ENCODE measurements at places on chromosomes 1 and 21.
A peak's percentile ranks its signal among the peaks of the same experiment; 100 is the strongest.

DNA sequence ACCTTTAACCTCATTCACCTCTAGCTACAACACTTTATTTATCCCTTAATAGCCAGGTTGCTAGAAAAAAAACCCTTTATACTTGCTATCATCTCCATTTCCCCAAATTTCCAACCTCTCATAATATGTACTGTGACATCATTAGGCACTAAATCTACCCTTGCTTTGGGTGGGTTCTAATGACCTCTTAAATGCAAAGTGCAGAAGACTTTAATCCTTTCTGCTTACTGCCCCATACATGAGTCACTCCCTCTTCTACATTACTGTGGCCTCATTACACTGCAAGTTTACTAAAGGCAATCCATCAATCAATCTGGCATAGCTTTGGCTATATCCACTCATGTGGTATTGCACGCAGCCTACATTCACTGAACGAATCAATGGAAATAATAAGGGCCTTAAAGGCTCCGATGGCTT is 353.3 kb downstream of the SMYD3 start:
- DNase-seq, result no peak

DNA sequence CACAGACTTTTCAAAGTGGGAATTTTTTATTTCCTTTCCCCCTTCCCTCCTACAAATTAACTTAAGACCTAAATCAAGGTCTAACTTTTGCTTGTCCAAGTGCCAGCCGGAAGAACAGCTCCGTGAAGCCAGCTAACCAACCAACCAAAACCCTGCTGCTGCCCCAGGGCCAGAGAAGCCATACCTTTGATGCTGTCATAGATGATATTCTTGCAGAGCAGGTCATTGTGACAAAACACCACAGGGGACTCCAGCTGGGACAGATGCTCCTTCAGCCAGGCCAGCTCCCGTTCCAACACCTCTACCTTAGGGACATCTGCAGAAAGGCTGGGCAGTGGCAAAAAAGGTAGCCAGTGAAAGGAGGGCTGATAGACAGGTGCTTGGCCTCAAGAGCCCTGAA is 10.7 kb downstream of the ETNK2 start:
- DNase-seq, result no peak

GRCh38 chr1:155499953-155500639 is 62.5 kb downstream of the ASH1L start:
- peak; percentile 50 for DNase-seq

GRCh38 chr21:30232011-30232410 is 16.1 kb upstream of the CLDN8 start:
- no peak for DNase-seq

DNA sequence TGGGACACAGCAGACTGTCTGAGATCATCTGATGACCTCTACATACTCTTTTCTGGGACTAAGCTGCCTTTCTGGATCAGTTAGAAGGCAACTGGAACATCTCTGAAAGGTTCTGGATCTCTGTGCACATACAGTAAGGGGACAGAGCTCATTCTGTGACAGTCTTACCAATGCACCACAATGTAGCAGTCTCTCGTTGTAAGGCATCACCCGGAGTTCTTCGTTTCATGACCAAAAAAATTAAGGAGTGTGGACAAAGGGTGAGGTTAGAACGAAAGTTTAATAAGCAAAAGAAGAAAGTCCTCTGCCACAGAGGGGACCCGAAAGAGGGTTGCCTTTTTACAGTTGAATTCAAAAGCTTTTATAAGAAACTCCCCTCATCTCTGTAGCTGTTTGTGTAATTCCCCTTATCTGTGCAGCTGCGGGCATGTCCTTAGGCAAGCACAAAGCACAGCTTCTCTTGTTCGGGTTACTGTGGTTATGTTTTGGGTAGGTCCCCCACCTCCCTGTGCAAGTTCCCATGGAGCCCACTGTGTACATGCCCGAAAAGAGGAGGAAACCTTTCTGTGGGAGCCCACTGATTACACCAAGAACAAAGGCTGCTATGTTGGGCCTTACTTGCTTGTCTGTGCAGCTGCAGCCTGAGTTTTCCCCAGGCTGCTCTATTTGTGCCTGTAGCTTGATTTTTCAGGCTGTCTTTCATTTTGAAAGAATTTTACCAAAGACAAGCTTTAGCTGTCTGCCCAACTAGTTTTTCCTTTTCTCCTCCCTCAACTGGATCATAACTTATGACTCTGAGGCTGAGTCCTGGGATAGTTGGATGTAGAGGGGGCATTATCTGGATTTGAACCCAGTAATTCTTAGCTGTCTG is 53.1 kb upstream of the CACNA1E start:
- DNase-seq, result no peak

DNA sequence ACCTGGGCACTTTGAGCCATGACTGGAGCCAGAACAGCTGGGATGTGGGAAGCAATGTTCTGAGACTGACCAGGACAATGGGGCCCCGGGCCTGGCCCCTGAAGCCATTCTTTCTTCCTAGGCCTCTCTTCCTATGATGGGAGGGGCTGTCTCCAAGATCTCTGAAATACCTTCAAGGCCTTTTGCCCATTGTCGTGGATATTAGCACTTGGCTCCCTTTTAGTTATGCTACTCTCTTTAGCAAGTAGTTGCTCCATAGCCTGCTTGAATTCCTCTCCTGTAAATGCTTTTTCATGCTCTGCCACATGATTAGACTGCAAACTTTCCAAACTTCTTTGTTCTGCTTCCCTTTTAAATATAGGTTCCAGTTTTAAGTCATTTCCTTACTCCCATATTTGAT is 262.9 kb upstream of the CACYBP start:
- no peak for DNase-seq

- DNase-seq, result peak; percentile 24
Observed at GRCh38 chr1:59008599-59009347, 224.9 kb upstream of the JUN start.

DNA sequence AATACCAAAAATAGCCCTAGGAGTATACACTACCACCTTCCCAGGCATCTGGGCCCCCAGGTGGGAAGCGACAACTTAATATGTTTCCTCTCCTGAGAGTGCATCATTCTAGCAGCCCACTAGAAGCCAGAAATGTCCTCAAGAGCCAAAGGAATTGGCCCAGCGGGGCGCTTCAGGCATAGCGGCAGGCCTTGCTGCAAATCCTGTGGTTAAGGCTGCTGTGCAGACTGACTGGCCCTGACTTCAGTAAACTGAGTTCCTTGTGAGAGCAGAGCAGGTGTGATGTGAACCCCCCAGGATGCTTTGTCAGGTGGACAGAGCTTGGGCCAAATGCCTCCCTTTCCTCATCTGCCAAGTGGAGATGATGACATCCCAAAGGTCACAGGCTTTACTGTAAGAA is 29.7 kb upstream of the LDLRAP1 start:
- DNase-seq, result no peak

DNA sequence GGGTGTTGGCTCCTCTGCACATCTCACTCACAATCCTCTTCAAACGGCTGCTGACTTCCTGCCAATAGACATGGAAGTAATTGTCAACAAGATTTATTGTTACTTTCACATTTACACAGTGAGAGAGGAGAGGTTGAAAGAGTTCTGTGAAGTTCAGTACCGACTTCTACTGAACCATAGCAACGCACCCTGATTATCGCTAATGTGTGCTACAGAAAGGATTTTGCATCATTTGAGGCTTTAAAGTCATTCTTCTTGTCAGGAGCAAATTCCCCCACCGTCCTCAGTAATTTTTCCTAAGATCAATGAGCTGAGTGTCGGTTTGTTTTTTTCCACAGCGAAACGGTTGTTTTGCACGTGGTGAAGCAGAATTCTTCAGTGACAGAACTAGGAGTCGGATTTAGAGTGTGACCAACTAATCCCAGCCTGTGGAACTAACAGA is 361.0 kb downstream of the ADGRL2 start:
- no peak for DNase-seq

GRCh38 chr1:109923946-109924275 is 13.3 kb downstream of the CSF1 start:
- DNase-seq, result no peak

DNA sequence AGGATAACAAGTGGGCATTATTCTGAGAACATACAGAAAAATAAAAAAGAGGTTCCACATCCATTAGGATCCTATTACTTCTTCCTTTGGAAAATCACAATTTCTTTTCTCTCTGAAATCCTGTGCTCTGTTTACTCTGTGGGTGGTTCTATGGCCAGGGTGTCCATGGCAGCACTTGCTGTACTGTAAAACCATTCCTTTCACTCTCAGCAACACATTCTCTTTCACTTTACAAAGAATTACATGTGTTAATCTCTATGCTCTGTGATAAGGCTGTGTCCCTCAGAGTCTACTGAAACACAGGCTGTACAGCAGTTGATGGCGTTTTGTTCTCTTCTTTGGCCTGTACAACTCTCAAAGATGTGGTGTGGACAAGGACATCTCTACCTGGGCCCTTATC is 524.1 kb downstream of the PTBP2 start:
- DNase-seq, result no peak

- DNase-seq, result no peak
Observed at GRCh38 chr1:229127301-229127700, 143.6 kb upstream of the RAB4A start.

DNA sequence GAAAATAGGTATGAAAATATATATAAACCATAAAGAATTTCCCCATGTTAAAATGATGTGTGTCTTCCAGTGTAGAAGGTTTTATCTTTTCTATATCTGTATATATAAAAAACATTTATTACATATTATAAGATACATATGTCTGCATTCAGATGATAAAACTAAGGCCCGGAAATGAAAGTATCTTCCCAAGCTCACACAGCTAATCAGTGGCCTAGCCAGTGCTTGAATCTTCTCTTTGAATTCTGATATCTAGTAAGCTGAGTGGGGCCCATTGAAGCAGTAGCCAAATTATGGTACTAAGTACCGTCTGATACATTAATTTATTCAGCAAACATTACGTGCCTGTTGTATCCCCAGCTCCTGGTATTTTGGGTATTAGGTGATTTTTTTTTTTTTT is 28.6 kb downstream of the UCK2 start:
- no peak for DNase-seq

GRCh38 chr1:201026836-201027235 is 3.3 kb upstream of the KIF21B start:
- DNase-seq, result no peak

GRCh38 chr21:38679534-38679933 is 126.2 kb upstream of the ETS2 start:
- no peak for DNase-seq

GRCh38 chr1:163544441-163544840 is 222.7 kb downstream of the NUF2 start:
- DNase-seq, result no peak
